ENCODE measurements at places on chromosomes 3 and 15.
A peak's percentile ranks its signal among the peaks of the same experiment; 100 is the strongest.

DNA sequence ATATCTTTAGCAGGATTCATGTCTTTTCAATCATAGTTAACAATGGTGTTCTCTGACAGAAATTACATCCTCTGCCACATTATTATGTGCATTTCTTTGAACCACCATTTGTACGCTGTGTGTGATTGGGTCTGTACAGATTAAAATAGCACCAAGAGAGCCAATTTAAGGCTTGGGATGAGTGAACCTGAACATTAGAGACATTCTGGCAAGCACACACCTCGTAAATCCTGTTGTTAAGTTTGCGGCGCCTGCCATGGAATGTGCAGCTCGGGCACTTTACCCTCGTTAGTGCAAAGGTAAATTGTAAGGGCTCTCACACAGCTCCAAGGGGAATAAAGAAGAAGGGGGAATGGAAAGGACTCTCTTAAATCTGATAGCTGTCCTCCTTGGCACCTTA lies 482.4 kb upstream of the DPPA4 start:
- DNase-seq: no peak

DNA sequence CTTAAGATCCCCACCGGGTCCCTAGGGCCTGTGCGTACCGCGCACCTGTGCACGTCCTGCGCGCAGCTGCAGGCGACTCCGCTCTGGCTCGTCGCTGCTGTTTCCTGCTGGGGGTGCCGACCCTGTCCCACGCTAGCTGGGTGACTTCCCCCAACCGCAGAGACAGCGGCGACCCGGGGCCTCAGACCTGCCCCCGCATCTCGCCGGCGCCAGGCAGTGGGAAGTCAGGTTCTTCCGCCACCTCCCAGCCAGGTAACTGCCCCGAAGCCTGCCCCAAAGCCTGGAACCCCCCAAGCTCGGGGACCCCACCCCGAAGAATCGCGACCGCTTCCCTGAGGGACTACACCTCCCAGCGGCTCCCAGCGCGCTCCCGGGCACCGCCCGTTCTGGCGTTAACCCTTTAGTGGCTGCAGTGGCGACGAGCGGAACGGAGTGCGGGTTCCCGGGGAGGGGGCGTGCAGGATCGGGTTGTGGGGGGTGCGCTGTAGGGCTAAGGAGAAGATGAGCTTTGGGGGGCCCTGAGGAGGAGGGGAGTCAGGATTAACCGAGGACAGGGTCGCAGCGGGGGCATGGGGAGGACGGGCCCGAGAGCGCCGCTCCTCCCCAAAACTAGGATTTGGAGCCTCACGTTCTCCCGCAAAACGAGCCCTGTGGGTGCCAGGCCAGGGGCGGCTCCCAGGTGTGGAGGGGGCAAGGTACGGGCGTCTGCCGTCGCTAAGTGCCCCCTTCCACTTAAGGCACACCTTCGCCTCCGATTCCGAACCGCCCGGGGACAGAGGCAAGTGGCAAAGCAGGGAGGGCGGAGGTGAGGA lies 589 bp downstream of the NEIL1 start:
- peak; percentile 51 for DNase-seq

- DNase-seq: no peak
Measured at GRCh38 chr15:95883064-95883463, 447.4 kb upstream of the NR2F2 start.

GRCh38 chr15:100340721-100341238 lies 995 bp downstream of the ADAMTS17 start:
- DNase-seq: no peak

DNA sequence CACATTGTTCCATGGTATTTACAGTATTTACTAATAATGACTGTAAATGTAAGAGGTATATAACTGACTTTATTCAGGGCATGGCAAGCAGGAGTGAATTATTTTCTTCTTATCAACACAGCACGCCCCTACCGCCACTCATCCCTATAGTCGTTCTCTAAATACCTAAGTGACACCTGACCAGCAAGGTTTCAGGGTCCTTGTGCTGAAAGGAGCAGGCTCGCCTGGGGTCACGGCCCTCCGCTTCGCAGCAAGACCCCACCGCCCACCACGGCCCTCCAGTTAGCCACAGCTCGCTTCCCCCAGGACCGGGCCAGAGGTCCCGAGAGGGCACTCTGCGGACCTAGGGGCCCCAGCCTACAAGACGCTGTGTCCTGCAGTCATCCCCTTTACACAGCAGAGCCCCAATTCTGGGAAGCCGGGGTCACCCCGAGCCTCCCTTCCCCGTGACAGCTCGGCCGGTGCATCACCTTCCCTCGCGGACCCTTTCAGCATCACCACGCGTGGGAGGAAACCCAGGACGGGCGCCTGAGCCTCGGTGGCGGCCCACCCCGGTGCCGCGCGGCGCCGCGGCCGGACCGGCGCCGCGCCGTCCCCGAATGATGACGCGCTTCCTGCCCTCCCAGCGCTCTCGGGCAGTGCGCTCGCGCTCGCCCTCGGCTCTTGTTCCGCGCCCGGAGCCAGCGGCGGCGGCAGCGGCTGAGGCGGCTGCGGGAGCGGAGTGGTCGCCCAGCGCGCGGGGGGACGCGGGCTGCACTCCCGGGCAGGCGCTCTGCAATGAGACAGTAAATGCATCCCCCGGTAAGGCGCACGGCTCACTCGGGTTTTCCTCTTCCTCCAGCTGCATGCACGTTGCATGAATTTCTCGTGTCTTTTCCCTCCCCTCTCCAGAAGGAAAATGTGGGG lies 225.1 kb upstream of the C2CD4B start:
- peak; percentile 80 for DNase-seq

GRCh38 chr3:127970966-127971592 lies 56.0 kb downstream of the KBTBD12 start:
- DNase-seq: no peak

DNA sequence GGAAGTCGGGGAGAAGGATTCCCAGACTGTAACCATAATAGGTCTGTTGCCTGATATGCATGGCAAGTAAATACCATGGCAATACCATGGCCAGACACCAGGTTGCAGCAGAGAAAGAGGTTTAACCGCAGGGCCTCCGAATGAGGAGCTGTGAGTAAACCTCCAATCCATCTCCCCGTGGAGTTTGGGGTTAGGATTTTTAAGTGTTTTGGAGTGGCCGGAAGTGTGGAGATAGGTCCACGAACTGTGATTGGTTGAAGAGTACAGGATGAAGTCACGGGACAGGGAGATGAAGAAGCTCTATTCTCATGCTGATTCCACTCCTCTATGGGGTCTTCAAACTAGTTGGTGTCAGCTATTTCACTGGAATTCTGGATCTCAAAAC lies 127.9 kb downstream of the ST8SIA2 start:
- DNase-seq: peak; percentile 67

DNA sequence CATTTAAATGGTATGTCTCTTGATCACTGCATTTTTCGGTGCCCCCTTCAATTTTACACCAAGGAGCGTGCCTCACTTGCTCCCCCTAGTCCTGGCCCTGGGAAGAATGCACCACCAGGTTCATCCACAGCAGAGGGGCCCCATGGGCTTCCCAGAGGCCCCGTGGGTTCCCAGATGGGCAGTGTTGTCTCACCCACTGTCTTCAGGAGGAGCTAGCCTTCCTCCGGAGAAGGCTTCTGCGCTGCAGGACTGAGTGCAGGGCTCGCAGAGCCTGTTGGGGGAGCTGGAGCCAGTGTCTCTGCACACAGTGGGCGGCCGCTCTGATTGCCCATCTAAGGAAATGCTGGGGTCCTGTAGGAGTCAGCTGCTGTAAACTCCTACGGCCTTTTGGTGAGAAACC lies 45.9 kb downstream of the POLR2M start:
- no peak for DNase-seq

- no peak for DNase-seq
Measured at GRCh38 chr3:170709046-170709445, 123.2 kb upstream of the SLC7A14 start.

DNA sequence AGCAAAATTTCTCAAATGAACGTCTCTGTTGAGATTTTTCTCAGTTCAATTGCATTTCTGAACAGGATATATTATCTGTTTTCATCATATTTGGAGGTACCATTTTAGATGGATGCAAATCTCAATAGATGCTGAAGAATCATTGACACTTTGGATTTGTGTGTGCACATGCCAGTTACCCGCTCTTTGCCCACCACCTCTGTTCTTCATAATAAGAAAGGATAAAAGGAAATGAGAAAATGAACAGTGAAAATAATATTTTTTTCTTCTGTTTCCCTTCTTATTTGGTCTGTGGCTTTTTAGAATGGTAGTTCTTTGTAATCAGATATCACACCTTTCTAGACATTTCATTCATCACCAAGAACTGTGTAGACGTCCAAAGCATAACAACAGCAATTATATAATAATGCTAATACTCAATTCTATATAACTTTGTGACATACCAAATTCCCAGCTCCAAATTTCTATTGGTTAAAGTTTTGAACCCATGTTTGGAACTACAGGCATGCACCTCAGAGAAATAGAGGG lies 256.7 kb upstream of the SATB1 start:
- no peak for DNase-seq

DNA sequence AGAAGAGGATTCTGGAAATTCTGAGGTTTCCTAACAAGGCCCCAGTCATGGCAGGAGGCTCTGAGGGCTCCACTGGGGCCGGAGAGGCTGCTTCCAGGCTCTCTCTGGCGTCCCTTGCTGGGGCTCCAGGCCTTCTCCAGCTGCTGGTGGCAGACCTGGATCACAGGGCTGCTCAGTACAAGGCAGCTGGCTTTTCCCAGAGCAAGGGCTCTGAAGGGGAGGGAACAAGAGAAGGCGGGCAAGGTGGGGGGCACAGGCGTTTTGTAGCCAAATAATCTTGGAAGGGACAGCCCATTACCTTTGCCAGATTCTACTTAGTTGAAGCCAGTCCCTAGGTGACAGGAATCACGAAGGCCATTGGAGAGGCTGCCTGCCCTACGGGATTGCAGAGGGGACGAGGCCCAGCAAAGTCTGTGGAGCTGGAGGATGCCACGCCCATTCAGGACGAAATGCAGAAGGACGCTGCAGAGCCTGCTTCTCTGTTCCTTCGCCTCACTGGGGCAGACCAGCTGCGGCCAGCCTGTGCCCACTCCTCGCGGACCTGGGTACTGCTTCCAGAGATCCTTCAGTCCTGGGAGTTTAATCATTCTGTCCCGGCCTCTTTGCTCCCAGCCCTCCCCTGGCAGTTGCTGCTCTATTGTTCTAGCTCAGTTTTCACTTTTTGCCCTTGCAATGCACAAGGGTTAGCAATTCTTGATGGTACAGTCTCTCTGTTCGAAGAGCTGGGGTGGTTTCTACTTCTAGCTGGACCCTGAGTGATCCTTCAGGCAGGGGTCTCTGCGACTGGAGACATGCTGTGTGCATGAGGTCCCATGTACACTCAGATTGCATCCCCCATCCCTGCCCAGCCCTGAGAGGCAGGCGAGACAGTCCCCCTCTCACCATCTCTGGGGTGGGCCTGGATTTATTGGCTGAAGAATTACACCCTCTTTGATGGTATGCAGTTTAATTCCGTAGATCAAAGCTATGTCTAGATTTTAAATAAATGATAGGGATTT lies 149.3 kb upstream of the MEF2A start:
- no peak for DNase-seq

- DNase-seq: no peak
Measured at GRCh38 chr3:39349080-39349479, 19.6 kb downstream of the CCR8 start.

DNA sequence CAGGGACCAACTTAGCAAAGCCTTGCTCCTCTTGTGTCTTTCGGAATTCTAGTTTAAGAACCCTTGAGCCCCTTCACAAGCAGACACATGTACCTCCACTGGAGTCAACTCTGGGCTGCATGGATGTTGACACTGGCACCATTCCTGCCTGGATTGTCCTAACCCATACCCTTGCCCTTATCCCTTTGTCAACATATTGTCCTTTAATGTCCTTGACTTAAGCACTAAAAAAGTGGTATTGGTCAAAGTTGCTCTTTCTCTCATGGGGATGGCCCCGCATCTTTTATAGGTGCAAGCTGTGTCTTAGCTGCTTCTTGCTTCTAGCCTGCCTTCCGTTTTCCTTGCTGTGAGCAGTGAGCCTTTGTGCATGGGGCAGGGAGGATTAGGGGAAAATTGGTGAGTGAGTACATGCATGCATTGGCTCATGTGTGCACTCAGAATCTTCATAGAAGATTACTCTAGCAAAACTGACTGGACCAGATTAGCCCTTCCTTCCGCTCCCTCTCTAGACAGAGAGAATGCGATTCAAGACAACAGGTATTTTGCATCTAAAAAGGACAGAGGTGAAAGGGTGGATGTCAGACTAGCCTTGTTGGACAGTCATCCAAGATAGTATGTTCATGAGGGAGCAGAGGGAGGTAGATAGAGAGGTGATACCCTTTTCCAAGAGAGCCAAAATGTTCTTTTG lies 42.4 kb downstream of the TGFBR2 start:
- DNase-seq: no peak
